Astrocyte (in vitro differentiated cells and primary cell): ENCODE measurements at places on chromosomes 11 and 22. TPM values are rescaled to one million over a fixed set of nuclear protein-coding genes. Genes with fewer than 3 reads are reported as not detected.
A peak's percentile ranks its signal among the peaks of the same experiment; 100 is the strongest.

DNA sequence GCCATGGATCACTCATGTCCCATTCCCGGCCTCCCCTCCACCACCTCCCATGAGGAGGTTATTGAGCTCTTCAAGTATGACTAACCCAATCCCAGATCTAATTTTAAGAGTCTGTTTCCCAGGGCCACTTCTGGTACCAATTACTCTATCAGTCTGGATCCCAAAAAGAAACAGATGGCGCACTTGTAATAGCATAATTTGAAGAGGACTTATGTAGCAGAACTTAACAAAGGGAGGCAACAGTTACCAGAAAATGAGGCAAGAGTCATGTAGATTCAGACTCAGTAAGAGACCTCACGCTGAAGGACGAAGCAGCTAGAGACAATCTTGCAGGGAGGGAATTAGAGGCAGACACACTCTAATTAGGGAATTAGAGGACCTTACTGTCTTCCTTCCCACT is 46.9 kb downstream of the DDX6 start:
- H3K36me3 ChIP-seq: peaks cover 5% of the 10 kb centered on the region
- H3K27me3 ChIP-seq: no peaks in the 10 kb centered on the region
- no peaks in the 10 kb centered on the region for H3K4me1 ChIP-seq
- H3K27ac ChIP-seq: no peak overlapping the region
- DNase-seq: no peak

Gene POTEH
- not detected in 2 replicates for total RNA-seq

Gene MMP8
- not detected in 2 replicates for total RNA-seq

- no peak overlapping the region for H3K4me3 ChIP-seq
- no peaks in the 10 kb centered on the region for H3K4me1 ChIP-seq
- peaks cover 26% of the 10 kb centered on the region for H3K27me3 ChIP-seq
- no peak for DNase-seq
- no peak overlapping the region for H3K27ac ChIP-seq
Observed at GRCh38 chr11:121265586-121265985, 27.0 kb upstream of the SC5D start.

GRCh38 chr11:57913715-57914704 is 109.7 kb upstream of the OR9Q1 start:
- no peak overlapping the region for H3K4me3 ChIP-seq
- H3K27ac ChIP-seq: no peak overlapping the region

- H3K4me3 ChIP-seq: no peak overlapping the region
- H3K27ac ChIP-seq: no peak overlapping the region
- DNase-seq: peak; percentile 53
- H3K4me1 ChIP-seq: peaks cover 8% of the 10 kb centered on the region
- H3K27me3 ChIP-seq: no peaks in the 10 kb centered on the region
Observed at GRCh38 chr11:67179892-67180490, 60.9 kb downstream of the KDM2A start.

DNA sequence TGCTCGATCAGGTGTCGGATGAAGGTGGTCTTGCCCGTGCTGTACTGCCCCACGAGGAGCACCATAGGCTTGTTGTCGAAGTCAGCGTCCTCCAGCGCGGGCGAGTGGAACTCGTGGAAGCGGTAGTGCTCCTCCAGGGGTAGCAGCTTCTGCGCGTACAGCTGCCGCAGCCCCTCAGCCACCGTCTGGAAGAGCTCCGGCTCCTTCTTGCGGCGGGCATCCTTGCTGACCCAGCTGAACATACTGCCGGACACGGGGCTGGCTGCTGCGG is 263 bp downstream of the EHD1 start:
- peak overlapping the region; percentile 96 for H3K4me3 ChIP-seq
- no peak for DNase-seq
- peaks cover 30% of the 10 kb centered on the region for H3K4me1 ChIP-seq
- H3K27ac ChIP-seq: peak overlapping the region; percentile 69
- H3K27me3 ChIP-seq: no peaks in the 10 kb centered on the region

DNA sequence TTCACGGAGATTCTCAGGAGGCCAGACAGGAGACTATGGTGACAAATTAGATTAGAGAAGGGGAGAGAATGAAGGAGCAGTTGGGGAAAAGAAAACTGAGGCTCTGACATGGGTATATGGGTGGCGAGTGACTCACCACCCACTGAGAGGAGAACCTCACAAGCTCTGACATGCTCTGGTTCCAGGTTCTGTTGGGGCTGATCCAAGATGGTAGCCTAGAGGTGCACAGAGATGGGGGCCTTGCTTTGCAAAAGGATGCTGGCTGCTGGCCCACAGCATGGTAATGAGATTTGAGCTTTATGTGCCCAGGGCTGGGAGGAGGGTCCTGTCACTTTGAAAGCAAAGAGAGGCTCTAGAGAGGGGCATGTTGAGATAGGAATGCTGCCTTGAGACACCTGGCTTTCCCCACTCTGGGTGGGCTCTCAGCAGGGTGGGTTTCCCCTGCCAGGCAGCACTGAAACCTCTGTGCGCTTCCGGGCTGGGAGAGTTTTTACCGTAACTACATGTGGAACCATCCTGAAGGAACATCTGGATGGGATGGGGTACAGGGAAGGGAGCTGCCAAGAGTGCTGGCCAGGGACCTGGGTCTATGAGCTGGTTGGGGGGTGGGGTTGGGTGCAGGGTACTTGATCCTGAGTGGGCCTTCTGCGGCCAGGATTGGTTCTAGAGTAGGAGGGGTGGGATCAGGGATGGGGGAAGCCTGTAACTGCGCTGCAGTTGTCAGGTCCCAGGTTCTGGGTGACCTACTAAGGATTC is 1.2 kb upstream of the GRK2 start:
- H3K4me1 ChIP-seq: peaks cover 37% of the 10 kb centered on the region
- H3K27ac ChIP-seq: no peak overlapping the region
- no peak overlapping the region for H3K4me3 ChIP-seq
- H3K27me3 ChIP-seq: no peaks in the 10 kb centered on the region
- H3K36me3 ChIP-seq: no peaks in the 10 kb centered on the region

DNA sequence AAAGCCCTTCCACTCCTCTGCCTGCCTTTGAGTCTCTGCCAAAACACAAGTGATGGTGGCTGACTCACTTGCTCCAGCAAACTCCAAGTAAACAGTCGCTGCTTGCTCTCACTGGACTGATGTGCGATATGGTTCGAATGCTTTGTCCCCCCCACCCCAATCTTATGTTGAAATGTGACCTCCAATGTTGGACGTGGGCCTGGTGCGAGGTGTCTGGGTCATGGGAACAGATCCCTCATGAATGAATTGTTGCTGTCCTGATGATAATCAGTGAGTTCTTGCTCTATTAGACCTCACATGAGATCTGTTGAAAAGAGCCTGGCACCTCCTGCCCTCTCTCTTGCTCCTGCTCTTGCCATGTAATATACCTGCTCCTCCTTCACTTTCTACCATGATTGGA is 747.9 kb downstream of the OPCML start:
- DNase-seq: peak; percentile 75
- no peaks in the 10 kb centered on the region for H3K27me3 ChIP-seq
- H3K27ac ChIP-seq: no peak overlapping the region

Gene FAM181B
- total RNA-seq: 0.11 and 0.17 TPM in 2 replicates

DNA sequence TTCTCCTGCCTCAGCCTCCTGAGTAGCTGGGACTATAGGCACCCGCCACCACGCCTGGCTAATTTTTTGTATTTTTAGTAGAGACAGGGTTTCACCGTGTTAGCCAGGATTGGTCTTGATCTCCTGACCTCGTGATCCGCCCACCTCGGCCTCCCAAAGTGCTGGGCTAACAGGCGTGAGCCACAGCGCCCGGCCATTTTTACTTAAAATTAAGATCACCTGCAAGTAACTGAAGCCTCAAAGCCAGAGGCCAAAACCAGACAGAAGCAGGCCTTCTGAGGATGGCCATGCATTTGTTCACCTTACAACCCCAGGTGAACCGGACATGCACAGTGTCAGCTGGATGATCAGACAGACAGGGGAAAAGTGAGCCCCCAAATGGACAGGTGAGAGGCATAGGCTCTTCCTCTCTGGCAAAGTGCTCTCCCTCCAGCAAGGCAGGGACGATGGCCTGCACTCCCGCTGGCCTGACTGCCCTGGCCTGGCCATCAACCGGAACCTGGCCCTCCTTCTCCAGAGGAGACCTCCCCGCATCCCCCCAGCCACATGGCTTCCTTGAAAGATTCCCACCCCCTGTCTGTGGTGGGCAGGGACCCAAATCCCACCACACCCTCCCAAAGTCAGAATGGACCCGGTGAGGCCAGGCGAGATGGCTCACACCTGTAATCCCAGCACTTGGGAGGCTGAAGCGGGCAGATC is 25.9 kb downstream of the APOBEC3H start:
- H3K36me3 ChIP-seq: no peaks in the 10 kb centered on the region
- no peak overlapping the region for H3K27ac ChIP-seq
- H3K27me3 ChIP-seq: peaks cover 8% of the 10 kb centered on the region
- DNase-seq: no peak
- H3K4me3 ChIP-seq: no peak overlapping the region

GRCh38 chr11:134702827-134703226 is 290.8 kb upstream of the B3GAT1 start:
- no peaks in the 10 kb centered on the region for H3K4me1 ChIP-seq
- no peak overlapping the region for H3K27ac ChIP-seq
- no peak overlapping the region for H3K4me3 ChIP-seq
- H3K36me3 ChIP-seq: no peaks in the 10 kb centered on the region
- no peaks in the 10 kb centered on the region for H3K27me3 ChIP-seq

DNA sequence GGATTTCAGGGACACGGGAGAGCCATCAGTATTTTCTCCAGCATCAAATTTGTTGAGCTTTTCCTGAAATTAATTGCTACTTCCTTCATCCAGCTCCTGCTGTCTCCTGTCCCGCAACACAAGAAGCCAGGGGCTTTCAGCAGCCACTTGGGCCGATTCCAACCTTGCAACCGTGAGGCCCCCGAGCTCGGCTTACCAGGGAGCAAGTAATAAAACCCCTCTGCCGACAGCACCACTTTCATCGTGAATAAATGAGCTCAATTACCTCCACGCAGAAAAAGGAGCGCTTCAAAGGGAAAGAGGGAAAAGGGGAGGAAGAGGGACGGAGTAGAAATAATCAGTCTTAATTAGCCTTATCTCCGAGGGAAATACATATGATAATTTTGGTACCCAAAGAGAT is 76.6 kb downstream of the CELSR1 start:
- H3K27me3 ChIP-seq: peaks cover 3% of the 10 kb centered on the region
- peaks cover 20% of the 10 kb centered on the region for H3K4me1 ChIP-seq
- H3K36me3 ChIP-seq: no peaks in the 10 kb centered on the region
- DNase-seq: no peak
- no peak overlapping the region for H3K4me3 ChIP-seq

DNA sequence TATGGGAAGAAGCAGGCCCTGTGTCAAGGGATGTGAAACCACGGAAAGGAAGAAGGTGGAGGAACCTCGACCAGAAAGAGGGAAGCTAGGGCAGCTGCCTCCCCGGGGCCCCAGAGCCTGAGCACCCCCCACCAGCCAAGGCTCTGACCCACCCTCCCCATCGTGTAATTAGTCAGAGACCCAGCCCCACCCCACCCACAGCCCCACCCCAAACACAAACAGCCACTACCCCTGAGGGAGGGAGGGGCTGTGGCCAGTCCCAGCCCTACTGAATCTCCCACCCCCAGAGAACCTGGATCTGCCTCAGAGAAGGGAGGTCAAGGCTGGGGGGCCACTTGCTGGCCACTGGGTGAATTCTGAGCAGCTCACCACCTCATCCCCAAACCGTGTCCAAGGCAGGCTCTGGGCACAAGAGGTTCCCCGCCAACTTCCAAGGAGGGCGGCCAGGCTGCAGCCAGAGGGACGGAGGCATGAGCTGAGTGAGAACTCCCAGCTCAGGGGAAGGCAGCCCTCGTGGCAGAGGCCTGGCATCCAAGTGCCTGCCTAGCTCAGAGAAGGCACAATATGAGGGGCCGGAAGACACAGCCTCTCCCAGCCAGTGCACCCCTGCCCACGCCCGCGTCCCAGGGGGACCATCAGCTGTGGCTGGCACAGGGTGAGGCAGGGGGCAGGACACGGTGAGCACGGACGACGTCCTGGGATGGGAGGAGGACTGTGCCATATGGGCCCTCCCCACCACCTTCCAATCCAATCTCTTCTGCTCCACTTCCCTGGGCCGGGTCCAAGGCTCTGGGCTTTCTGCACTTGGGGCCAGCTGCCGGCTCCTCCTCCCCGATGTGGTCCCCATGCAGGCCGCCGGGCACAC is 2.7 kb downstream of the PLXNB2 start:
- H3K27me3 ChIP-seq: no peaks in the 10 kb centered on the region
- peaks cover 74% of the 10 kb centered on the region for H3K4me1 ChIP-seq
- no peaks in the 10 kb centered on the region for H3K36me3 ChIP-seq
- H3K27ac ChIP-seq: peak overlapping the region; percentile 82
- peak overlapping the region; percentile 78 for H3K4me3 ChIP-seq

Gene VPREB1
- not detected in 2 replicates for total RNA-seq

DNA sequence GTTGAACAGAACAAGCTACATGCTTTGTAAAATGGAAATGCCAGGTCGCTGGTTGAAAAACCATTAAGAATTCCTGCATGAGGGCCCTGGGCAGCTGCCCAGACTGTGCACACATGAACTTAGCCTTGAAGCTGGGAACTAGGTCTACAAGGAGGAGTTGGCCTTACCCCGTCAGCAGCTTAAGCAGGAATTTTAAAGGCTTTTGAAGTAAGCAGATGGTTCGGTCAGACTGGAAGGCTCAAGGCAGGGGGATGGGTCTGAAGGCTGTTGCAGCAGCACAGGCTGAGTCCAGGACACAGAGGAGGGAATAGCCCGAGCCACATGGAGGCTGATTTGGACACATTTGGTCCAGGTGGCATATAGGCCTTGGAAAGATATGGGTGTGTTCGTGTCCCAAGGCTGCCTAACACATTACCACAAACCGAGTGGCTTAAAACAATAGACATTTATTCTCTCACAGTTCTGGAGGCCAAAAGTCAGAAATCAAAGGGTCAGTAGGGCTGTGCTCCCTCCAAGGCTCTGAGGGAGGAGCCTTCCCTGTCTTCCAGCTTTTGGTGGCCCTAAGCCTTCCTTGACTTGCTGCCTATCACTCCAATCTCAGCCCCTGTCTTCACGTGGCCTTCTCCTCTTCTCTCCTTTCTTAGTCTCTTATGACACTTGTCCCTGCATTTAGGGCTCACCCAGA is 11.6 kb downstream of the LIF start:
- no peak overlapping the region for H3K4me3 ChIP-seq
- no peaks in the 10 kb centered on the region for H3K27me3 ChIP-seq
- H3K36me3 ChIP-seq: peaks cover 5% of the 10 kb centered on the region
- peak; percentile 97 for DNase-seq
- H3K27ac ChIP-seq: peak overlapping the region; percentile 92
